ENCODE measurements at places on chromosomes 1 and 21.

DNA sequence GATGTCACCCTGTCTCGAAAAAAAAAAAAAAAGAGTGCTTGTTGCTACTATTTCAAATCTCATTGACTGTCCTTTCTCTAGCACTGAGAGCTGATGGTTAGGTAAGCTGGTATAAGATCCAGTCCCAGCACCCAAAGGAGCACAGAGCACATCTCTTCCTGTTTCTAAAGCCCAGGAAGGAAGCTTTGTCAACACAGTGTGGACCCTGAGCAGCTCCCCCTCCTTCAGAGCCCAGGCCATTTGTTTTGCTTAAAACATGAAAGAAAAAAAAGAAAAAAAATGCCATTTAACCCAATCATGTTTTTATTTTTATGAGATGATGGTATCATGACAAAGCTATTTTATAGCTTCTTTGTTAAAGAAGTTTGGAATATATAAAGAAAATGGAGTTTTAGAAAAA, 184.1 kb upstream of the DUSP10 start:
- H3K27ac ChIP-seq: no peak overlapping the region
- DNase-seq: no peak
- H3K4me3 ChIP-seq: no peak overlapping the region
- H3K36me3 ChIP-seq: peaks cover 7% of the 10 kb centered on the region
- H3K27me3 ChIP-seq: peaks cover 7% of the 10 kb centered on the region

DNA sequence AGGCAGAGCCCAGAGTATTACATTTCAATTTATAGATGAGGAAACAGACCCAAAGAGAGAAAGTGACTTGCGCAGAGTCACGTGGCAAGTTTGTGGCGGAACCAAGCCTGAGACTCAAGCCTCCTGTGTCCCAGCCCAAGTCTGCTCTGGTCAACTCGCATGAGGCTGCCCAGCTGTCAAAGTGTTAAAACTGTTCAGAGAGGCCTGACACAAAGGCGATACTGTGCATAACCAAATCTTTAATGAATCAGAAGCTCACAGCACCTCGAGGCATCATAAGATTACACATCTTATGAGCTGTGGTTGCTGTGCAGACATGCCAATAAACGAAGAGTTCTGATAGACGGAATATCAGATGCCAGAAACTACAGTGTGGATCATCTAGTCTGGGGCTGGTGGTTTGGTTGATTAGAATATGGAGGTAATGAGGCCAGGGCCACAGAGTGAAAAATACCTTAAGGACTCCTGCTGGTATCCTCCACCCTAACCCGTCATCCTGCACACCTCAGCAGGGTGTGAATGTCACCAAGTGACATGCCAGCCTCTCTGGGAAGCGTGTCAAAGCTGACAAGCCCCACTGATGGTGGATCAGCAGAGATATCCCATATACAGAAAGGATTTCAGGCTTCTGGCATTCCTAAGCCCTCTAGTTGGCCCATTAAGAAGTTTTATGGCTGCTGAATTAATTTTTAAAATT, 42.2 kb downstream of the TNNT2 start:
- H3K4me1 ChIP-seq: no peaks in the 10 kb centered on the region
- H3K27me3 ChIP-seq: peaks cover 4% of the 10 kb centered on the region
- H3K4me3 ChIP-seq: no peak overlapping the region

DNA sequence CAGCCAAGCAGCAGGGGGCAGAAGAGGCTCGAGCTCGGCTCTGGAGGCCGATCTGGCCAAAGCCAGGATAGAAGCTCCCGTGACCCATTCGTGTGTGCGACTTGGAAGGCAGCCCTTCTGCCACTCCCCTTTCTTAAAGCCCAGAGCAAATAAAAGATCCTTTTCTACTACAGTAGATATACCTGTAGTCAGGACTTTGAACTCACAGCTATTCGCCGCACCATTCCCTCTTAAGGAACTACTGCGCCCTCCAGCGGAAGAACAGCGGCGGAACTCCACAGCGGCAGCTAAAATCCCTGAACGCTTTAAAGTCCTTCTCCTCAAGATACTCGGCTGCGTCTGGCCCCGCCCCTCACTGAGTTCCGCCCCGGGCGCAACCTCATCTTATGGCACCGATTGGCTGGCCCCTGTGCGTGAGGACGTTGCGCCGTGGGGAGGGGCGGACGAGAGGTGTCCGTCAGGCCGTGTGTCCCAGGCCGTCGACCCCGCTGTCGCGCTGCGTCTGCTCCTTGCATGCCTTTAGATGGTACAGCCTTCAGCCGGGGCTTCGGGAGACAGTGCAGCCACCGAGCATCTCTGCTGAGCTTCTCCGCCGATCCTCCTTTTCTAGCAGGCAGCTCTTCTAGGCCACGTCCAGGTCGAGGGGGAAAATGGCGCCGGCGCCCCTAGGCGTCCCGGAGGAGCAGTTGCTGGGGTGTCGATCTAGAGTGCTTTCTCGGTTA, at the start of gene LRIG2:
TSS of gene LRIG2 (plus strand) at position 442 of the 722 bp plus-strand sequence. CDS start at position 651, 209 bp downstream.
- peak within 1 kb of the TSS; percentile 100 for H3K4me3 ChIP-seq
- H3K27ac ChIP-seq: peak within 1 kb of the TSS; percentile 96
- H3K27me3 ChIP-seq: no peaks in the 10 kb centered on the region
- DNase-seq: peak; percentile 96
- H3K4me1 ChIP-seq: peaks cover 39% of the 10 kb centered on the region

GRCh38 chr1:4755864-4756504, 101.6 kb downstream of the AJAP1 start:
- peaks cover 8% of the 10 kb centered on the region for H3K27me3 ChIP-seq
- peaks cover 8% of the 10 kb centered on the region for H3K36me3 ChIP-seq
- no peak overlapping the region for H3K27ac ChIP-seq
- DNase-seq: no peak
- H3K4me3 ChIP-seq: no peak overlapping the region
- H3K4me1 ChIP-seq: no peaks in the 10 kb centered on the region

DNA sequence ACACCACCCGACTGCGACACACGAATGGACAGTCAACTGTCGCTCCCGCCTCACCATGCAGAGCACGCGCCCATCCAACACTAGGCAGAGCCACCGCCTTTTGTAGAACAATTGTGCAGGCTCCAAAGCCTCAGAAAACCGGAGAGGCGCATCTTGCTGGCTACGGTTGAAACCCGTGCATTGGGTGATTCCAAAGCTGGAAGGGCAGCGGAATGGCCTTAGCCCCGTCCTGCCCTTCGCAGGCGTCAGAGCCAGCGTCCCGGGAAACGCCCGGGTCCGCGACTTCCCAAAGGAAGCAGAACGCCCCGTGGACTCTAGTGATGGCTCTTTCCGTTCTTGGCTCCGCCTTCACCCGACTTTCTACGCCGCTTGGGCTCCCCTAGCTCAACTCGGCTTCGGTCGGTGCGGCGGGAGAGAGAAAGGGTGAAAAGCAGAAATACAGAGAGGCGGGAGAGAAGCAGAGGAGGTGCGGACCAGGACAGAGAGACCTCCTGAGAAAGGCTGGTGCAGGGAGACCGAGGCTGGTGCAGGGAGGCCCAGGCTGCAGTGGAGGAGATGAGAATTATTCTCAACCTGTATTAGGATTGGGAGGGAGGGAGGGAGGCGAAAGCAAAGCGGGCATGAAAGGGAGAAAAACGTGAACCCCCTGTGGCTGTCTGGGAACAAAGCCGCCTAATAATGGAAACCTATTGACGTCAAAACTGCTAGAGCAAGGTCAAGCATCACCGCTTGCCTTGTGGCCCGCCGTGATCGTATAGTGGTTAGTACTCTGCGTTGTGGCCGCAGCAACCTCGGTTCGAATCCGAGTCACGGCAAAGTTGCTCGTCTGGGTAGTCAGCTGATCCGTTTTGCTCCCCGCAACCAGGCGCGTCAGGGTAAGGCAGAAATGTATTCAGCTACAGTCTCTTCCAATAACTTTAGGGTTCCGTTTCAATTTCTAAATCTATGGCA, 99.5 kb downstream of the PRKAB2 start:
- H3K27me3 ChIP-seq: no peaks in the 10 kb centered on the region
- peak overlapping the region; percentile 94 for H3K27ac ChIP-seq
- peaks cover 8% of the 10 kb centered on the region for H3K36me3 ChIP-seq
- H3K4me1 ChIP-seq: peaks cover 25% of the 10 kb centered on the region
- peak overlapping the region; percentile 88 for H3K4me3 ChIP-seq

- H3K27me3 ChIP-seq: no peaks in the 10 kb centered on the region
- peak overlapping the region; percentile 61 for H3K4me3 ChIP-seq
- H3K4me1 ChIP-seq: no peaks in the 10 kb centered on the region
- H3K27ac ChIP-seq: no peak overlapping the region
Observed at GRCh38 chr1:228891272-228892034, 156.2 kb downstream of the RHOU start.

GRCh38 chr1:56931211-56931610, 34.6 kb downstream of the C8B start:
- no peak overlapping the region for H3K27ac ChIP-seq
- no peaks in the 10 kb centered on the region for H3K4me1 ChIP-seq
- no peak overlapping the region for H3K4me3 ChIP-seq
- DNase-seq: no peak

DNA sequence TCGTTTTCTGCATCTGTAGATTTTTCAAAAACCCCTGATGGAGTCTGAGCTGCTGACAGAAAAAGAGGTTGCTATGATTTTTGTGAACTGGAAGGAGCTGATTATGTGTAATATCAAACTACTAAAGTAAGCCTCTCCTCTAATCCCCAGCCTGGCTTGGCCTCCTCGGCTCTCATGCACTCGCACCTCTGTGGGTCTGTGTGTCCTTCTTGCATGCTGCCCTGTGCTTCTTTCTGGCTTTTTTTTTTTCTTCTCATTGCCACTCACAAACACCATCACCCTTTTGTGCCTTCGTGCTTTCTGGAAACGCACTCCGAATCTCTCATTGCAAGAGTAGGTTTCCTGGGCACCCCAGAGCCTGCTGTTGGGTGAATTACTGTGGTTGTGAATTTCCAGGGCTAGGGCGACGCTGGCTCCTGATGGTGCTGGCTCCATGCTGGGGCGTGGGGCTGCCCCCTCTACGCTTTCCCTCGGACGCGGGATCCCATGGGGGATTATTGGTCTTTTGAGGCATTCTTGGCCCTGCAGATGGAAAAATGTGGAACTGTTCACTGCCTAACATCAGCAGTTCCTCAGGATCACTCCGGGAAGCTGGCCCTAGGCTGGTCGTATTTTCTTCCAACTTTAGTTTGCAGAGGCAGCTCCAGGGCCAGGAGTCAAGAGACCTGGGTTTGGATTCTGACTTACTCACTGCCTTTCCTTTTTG, 56.8 kb downstream of the ATP5PO start:
- no peaks in the 10 kb centered on the region for H3K36me3 ChIP-seq
- no peaks in the 10 kb centered on the region for H3K4me1 ChIP-seq
- no peak overlapping the region for H3K4me3 ChIP-seq

DNA sequence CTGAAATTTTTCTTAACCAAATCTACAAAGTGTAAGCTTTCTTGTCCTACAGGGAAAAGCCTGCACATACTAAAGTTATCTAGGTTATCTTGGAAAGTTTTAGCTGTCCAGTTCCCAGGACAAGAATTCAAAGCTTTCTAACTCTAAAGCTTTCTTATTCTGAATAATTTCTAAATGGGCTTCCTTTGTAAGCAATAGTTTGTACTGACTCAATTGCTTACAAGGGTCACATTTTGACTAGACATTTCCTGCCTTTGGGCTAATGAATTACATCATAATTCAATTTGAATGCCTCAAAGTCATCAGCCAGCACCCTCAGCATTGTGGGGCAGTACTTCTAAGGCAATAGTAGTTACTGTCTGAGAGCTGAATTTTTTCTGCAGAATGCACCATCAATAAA, 223.0 kb downstream of the LTN1 start:
- H3K27ac ChIP-seq: no peak overlapping the region
- no peaks in the 10 kb centered on the region for H3K4me1 ChIP-seq
- DNase-seq: no peak
- H3K36me3 ChIP-seq: no peaks in the 10 kb centered on the region
- H3K4me3 ChIP-seq: no peak overlapping the region

DNA sequence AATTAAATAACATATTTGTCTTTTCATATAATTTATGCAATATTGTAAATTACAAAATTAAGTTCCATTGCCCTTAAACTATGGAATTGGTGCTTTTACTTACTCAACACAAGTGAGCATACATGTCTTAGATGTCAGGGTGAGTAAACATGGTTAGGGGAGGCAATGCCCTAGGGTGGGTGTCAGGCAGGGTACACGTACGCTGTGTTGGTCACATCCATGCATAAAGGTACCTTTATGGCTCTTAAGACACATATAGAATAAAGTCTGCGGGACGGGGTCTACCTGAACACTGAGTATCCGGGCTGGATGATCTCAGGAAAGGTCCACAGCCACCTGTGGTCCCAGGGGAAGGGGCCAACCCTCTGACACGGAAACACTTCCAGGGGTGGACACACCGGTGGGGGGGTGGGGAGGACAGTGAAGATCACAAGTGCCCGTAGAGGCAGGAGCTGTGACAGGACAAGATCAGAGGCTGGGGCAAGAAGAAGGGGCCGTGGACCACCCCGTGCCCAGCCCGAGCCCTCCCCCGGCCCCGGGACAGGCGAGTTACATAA, 720 bp downstream of the LIN9 start:
- peak overlapping the region; percentile 63 for H3K27ac ChIP-seq
- peaks cover 14% of the 10 kb centered on the region for H3K4me1 ChIP-seq

DNA sequence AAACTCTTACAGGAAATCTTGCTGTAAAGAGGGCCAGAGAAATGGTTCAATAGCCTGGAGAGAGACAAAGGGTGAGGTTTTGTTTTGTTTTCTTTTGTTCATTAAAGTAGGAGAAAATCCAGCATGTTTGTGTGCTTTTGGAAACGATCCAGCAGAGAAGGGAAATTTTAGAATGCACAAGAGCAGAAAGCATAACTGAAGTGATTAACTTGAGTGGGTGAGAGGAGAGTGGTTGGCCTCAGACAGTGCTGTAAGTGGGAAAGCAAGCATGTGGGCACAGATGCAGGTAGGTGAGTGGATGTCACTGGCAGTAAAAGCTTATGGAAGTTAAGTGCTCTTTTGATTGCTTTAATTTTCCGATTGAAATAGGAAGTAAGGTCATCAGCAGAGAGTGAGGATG, 50.2 kb downstream of the EEIG2 start:
- H3K36me3 ChIP-seq: peaks cover 28% of the 10 kb centered on the region
- H3K4me1 ChIP-seq: no peaks in the 10 kb centered on the region
- no peak overlapping the region for H3K4me3 ChIP-seq
- no peaks in the 10 kb centered on the region for H3K27me3 ChIP-seq
- no peak overlapping the region for H3K27ac ChIP-seq

DNA sequence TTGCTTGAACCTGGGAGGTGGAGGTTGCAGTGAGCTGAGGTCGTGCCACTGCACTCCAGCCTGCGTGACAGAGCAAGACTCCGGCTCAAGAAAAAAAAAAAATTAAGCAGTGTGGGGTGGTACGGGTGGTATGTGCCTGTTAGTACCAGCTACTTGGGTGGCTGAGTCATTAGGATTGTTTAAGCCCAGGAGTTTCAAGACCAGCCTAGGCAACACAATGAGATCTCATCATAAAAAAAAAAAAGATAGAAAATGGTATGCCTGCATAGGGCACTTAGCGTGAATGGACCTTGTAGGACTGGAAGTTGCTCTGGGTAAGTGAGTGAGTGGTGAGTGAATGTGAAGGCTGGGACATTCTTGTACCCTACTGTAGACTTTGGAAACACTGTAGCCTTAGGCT, 37.0 kb downstream of the TBCE start:
- DNase-seq: no peak
- H3K27ac ChIP-seq: no peak overlapping the region
- H3K4me3 ChIP-seq: no peak overlapping the region
- H3K36me3 ChIP-seq: no peaks in the 10 kb centered on the region
- H3K27me3 ChIP-seq: no peaks in the 10 kb centered on the region

- peaks cover 13% of the 10 kb centered on the region for H3K27me3 ChIP-seq
- H3K4me3 ChIP-seq: no peak overlapping the region
- H3K4me1 ChIP-seq: no peaks in the 10 kb centered on the region
Observed at GRCh38 chr1:68085752-68086151, 35.3 kb upstream of the DIRAS3 start.

All from naive B cell (primary cell).